Nasal cavity respiratory epithelium epithelial cell of viscerocranial mucosa (primary cell): ENCODE measurements at places on chromosomes 13 and 19. TPM values are rescaled to one million over a fixed set of nuclear protein-coding genes. Genes with fewer than 3 reads are reported as not detected.

Gene CYP4F22
- under 0.01 TPM in 1 of 2 replicates, not detected in the other for total RNA-seq

Gene WDR62
- total RNA-seq, result 0.28 and 0.68 TPM in 2 replicates

Gene PRSS57
- total RNA-seq, result not detected in 2 replicates

Gene RFX1
- 1.7 and 7.8 TPM in 2 replicates for total RNA-seq

Gene B9D2
- total RNA-seq, result 1.3 and 1.7 TPM in 2 replicates

Gene CEACAM4
- not detected in 2 replicates for total RNA-seq

Gene FNDC3A
- 49.0 and 50.6 TPM in 2 replicates for total RNA-seq

Gene ZNF579
- 2.4 and 6.7 TPM in 2 replicates for total RNA-seq

Gene TPTE2
- total RNA-seq, result not detected in 2 replicates

Gene KLK2
- total RNA-seq, result not detected in 2 replicates

Gene PTH2
- total RNA-seq, result not detected in 2 replicates

Gene CNN1
- 2.3 TPM in 1 of 2 replicates, not detected in the other for total RNA-seq

Gene CATSPERD
- total RNA-seq, result not detected in 2 replicates

Gene SLC8A2
- total RNA-seq, result under 0.01 and 0.21 TPM in 2 replicates

Gene CYSLTR2
- not detected in 2 replicates for total RNA-seq

Gene MED29
- 13.7 TPM in 2 replicates for total RNA-seq

Gene ZMYM2
- 66.0 and 104 TPM in 2 replicates for total RNA-seq

Gene AZU1
- not detected in 2 replicates for total RNA-seq

Gene TDRD3
- total RNA-seq, result 15.6 and 17.4 TPM in 2 replicates
